ENCODE measurements at places on chromosomes 7 and 10.

- no peak for DNase-seq
These were observed 4.2 kb upstream of the ACSL5 start for GRCh38 chr10:112369495-112370423.

DNA sequence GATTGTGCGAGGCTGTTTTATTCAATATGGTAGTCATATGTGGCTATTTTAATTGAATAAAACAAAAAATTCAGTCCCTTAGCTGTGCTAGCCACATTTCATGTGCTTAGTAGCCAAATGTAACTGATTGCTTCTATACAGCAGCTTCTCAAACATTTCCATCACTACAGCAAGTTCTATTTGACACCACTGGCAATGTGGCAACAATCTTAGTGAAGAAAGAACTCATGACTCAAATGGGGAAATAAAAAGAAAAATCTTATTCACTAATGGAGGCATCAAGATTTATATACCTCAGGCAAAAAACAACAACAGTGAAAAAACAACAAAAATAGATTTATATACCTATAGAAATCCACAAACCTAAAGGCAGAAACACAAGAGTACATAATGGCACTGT, 17.9 kb downstream of the SEM1 start:
- DNase-seq: no peak

- DNase-seq: no peak
These were observed 41.3 kb downstream of the TAS2R41 start for GRCh38 chr7:143518941-143519340.

- no peak for DNase-seq
These were observed 5.7 kb downstream of the PLCE1 start for GRCh38 chr10:93999401-93999851.

DNA sequence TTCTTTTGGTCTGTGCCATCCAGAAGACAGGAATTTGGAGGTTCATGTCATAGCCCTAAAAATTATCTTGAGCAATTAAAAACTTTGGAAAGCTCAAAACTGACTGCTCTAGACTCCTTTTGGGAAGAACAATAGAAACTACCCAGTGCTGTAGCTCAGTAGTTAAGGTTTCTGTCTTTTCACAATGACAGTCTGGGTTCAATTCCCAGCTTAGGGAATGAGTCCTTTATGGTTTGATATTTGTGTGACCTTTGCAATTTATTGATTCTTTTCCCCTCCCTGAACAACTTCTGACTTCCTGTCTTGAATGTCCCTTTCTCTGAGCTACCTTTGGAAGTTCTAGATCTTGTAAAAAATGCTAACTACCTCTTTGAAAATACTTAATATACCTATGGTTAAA, 603.3 kb upstream of the IGFBP3 start:
- no peak for DNase-seq

- no peak for DNase-seq
These were observed 16.0 kb upstream of the GDI2 start for GRCh38 chr10:5829267-5829666.

GRCh38 chr7:157932498-157933218, 595.9 kb downstream of the DNAJB6 start:
- no peak for DNase-seq

DNA sequence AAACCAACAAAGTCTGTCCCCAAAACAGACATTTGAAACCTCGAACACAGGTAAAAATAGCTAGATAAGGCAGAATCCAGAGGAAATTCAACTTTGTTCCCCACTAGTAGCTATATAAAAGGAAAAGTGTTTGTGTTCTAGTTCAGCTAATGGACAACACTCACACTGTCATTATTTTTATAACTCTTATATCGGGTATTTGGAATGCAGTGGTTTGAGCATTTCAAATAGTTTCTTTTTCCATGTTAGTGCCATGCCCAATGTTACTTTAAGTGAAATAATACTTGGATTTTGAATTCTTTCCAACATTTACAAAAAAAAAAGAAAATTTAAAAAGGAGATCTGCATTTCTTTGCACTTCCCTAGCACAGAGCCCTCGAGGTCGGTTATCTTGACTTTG, 213.6 kb downstream of the DOCK4 start:
- no peak for DNase-seq

GRCh38 chr7:143455491-143455890, 12.2 kb downstream of the TAS2R60 start:
- no peak for DNase-seq

GRCh38 chr7:133820584-133820983, 306.6 kb upstream of the LRGUK start:
- no peak for DNase-seq

DNA sequence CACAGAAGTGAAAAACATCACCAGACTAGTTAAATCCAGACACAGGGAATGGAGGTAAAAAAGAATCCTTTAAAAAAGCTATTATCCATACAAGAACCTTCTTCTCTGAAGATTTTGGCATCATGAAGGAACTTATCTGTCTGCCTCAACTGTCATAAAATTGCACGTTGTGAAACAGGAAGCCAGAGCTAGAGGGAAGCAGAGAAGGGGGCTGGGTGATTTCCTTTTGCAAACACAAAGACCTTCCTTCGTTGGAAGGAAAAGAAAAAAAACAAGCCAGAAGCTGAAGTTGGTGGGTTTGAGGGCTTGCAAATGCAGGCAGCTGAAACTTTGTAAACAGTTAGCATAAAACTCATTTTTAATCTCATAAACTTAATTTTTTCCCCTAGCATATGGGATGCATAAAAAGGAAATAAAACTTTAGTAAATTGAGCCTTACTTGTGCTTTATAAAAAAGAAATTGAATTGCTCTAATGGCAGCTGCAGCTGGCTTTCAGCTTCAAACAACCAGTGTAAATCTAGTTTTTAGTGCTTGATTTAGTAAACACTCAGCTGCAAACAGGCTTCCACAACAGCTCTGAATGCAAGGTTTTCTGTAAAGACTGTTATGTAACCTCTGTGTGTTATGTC, 101.6 kb downstream of the OTUD1 start:
- DNase-seq: no peak

- DNase-seq: no peak
These were observed 116.7 kb upstream of the TMEM106B start for GRCh38 chr7:12094365-12094921.

DNA sequence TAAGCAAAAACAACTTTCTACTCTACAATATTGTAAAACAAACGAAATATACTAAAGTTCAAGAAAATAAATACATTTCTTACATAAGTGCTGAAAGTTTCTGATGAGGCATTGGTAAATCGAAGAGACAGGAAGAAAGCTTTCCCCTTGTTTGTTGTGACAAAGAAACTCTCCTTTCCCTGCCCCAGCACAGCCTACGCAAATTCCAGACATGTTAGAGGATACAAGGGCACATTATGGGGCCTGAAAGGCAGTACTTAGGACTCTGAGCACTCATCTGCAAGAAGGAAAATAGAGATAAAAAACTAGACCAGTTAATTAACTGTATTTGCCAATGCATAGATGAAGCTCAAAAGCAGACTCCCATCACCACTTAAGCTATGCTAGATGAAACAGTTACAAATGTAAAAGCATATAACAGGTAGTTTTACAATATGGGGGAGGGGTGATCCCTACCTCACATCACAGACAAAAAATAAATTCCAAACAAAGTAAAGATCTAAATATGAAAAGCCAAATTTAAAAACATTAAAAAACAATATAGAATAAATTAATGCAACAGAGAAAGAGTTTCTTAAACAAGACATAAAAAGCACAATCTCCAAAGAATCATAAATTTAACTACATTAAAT, 21.8 kb downstream of the ARHGAP19 start:
- no peak for DNase-seq
